ENCODE measurements at places on chromosomes 12 and 14.

DNA sequence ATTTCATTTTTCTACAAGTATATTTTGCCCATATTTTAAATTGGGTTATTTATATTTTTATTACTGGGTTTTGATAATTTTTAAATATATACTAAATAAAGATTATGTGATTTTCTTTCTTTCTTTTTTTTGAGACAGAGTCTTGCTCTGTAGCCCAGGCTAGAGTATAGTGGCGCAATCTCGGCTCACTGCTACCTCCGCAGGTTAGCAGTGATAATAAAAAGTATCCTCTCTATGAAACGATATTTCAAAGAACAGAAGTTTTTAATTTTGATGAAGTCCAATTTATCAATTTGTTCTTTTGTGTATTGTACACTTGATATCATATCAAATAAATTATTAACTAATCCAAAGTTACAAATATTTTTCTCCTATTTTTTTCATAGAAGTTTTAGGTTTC lies 47.2 kb upstream of the LDHB start:
- no peak for DNase-seq

- DNase-seq = peak; percentile 63
Observed at GRCh38 chr12:111451649-111452129, 46.0 kb downstream of the SH2B3 start.

- no peak for DNase-seq
Observed at GRCh38 chr12:56880125-56880992, 53.8 kb downstream of the SDR9C7 start.

DNA sequence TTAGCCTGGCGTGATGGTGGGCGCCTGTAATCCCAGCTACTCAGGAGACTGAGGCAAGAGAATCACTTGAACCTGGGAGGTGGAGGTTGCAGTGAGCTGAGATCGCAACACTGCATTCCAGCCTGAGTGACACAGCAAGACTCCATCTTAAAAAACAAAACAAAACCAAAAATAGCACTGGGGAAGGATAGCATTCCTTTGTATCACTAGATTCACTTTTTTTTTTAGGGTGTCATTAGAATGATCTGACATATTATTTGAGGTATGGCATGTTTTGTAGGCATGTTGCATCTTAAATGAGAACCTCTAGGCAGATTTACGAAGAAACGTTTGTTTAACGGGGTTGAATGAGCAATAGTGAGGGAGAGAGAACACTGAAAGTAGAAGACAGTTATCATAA lies 16.8 kb upstream of the FAR2 start:
- DNase-seq = no peak

DNA sequence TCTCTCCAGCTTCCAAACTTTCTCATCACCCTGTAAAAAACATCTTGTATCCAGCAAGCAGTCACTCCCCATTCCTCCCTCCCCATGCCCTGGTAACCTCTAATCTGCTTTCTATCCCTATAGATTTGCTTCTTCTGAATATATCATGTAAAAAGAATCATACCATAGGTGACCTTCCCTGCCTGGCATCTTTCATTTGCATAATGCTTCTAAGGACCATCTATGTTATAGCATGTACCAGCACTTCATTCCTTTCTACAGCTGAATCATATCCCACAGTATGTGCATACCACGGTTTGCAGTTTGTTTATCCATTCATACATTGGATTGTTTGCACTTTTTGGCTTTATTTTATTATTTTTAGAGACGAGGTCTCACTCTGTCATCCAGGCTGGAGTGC lies 22.9 kb upstream of the VPS37B start:
- no peak for DNase-seq

DNA sequence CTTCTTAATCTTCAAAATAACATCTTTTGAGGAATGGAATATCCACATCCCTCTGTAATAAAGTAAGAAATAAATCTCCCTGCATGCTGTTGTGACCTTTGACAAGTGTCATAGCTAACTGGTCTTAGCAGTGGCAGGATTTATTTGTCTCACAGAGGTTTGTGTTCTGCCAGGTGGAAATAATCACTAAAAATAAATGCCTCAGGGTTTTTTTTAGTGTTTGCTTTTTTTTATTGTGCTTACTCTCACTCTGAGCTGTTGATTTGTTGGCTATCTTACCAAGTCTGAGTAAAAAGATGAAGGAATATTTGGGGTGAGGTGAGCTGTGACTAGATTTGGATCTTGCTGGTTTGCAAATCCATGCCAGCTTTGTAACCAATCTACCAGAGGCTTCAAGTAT lies 285.4 kb downstream of the ALG10B start:
- DNase-seq = no peak

GRCh38 chr12:49947593-49948226 lies 2.8 kb upstream of the AQP2 start:
- no peak for DNase-seq

- no peak for DNase-seq
Observed at GRCh38 chr12:62205346-62205745, 54.9 kb upstream of the USP15 start.

- DNase-seq = peak; percentile 66
Observed at GRCh38 chr14:106844608-106845285, 1318.4 kb downstream of the TMEM121 start.

DNA sequence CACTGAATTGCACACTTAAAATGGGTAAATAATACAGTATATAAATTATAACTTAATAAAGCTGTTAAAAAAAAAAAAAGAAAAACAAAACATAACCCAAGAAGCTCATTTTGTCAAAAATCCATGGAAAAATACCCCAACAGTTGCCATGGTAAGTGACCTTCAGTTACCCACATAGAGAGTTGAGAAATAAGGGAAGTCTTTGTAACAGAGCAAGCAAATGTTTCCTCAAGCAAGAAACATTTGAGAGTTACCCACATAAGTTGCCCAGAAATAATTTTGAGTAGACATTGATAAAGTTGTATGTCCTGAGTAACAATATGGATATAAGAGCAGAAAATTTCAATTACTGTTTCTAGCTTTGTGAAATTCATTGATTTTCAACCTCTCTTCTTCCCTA lies 227.4 kb downstream of the CCDC59 start:
- no peak for DNase-seq

- no peak for DNase-seq
Observed at GRCh38 chr14:99554184-99554583, 49.8 kb downstream of the CCDC85C start.

DNA sequence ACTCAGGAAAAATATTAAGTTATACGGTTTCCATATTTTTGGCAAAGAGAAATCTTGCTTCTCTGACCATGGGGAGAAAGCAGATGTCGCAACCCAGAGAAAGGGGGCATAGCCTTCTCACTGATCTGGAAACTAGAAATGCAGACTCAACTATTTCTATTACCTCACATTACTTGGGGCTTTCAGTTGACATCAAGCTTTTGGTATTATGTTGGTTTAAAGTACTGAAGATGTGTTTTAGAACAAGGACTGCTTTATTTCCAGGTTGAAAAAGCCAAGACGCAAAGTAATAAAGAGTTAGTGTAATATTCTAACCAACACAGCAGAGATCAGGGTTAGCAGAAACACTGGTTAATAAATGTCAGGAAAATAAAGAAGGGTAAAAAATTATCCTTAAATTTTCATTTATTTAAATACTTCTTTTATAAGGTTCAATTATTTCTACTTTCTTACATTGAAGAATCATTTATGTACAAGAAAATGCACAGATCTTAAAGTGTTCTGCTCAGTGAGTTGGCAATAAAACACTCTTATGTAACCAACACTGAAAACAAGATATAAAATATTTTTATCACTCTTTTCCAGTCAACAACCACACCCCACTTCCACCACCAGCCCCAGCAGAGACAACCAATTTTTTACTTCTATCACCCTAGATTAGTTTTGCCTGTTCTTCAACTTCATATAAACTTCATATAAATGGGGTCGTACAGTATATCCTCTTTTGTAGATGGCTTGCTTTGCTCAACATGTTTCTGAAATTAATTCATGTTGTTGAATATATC lies 26.0 kb downstream of the DCP1B start:
- no peak for DNase-seq

GRCh38 chr14:65042296-65042695 lies 55.6 kb downstream of the FNTB start:
- DNase-seq = no peak

DNA sequence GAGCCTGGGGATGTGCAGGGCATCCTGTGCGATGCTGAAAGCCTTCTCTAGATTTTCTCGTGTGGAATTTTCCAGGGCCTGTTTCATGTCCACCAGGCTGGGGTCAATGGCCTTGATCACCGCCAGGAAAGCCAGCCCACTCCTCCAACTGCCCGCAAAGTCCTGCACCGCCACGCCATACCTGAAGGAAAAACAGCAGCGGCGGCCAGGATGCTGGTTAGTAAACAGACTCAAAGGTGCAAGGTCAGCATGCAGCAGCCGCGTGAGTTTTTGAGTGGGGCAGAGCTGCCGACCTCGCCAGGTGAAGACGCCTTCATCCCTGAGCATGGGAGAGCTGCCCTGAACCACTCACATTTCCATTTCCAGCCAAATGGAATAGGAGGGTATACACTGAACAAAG lies 53.4 kb upstream of the DICER1 start:
- no peak for DNase-seq

DNA sequence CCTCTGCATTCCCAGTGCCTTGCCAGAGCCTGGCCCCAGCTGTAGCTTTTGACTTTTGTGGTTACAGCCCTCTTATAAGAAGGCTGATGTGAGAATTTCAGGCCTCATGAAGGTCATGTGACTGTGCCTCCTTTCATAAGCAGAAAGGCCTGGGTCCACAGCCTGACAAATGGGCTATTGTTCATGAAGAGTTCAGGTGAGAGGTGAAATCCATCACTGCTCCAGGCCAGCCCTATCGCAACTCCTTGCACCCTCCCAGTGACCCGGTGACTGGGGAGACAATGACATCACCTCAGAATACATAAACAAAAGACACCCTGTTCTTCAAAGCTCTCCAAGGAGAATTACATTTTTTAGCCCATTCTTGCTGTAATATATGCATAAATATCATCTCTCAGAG lies 321.5 kb downstream of the PCNX1 start:
- no peak for DNase-seq

GRCh38 chr14:61537563-61538463 lies 157.5 kb upstream of the HIF1A start:
- peak; percentile 85 for DNase-seq

GRCh38 chr12:122951406-122951805 lies 14.9 kb downstream of the ABCB9 start:
- DNase-seq = no peak

DNA sequence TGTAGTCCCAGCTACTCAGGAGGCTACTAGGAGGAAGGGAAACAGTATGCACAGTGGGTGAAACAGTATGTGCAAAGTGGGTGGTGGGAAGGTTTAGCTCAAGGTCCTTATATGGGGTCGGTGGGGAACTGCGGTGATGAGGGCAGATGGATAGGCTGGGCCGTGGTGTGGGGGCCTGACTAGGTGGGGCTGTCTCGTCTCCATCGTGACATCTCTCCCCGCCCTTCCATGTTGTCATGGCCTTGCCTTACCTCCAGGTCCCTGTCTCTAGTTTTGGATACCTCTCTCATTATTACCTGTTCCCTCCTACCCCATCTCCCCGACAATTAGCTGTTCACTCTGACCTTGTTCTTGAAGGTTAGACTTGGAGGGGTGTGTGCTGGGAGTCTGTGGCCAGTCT lies 4.4 kb upstream of the NR4A1 start:
- DNase-seq = no peak

GRCh38 chr12:9971181-9971580 lies at the start of gene CLEC12A:
Gene CLEC12A, plus strand, starts transcription at chr12:9971409. Its CDS starts 188 bp downstream, at chr12:9971597.
- DNase-seq = no peak

- no peak for DNase-seq
Observed at GRCh38 chr12:9757433-9758025, 3.2 kb downstream of the CD69 start.

GRCh38 chr12:63103494-63104131 lies 47.4 kb downstream of the AVPR1A start:
- peak; percentile 58 for DNase-seq

- no peak for DNase-seq
Observed at GRCh38 chr14:64117671-64118402, 176.3 kb downstream of the ESR2 start.

DNA sequence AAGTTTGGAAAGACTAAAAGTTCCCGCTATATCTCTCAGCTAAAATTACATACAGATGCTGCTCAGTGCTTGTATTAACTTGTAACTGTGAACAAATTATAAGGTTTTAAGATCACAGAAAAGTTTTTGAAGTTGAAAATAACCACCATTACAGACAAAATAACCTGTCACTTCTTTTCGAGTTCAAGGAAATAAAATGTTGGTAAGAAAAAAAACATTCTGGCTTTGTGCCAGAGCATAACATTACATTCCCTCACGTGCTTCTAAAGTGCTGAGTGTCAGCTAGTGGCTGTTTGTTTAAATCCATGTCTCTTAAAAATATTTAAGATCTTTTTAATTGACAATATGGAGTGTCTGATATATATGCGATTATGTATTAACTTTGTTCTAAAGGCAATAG lies 27.2 kb upstream of the ADAMTS20 start:
- no peak for DNase-seq

DNA sequence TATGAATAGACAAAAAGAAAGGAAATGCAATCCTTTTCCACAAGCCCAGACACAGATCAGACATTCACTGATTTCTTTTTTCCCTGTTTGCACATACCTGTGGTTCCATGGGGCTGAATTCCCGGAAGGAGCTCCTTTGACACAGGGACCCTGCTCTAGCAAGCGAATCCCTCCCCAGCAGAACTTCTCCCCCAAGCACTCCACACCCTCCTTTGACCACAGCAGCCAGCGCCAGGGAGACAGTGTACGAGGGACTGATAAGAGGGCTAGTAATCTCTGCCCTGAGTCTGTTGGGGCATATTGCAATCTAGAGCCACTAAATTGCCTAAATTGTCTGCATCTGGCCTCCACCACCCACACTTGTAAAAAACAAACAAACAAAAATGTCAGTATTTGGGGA lies 83.4 kb upstream of the NTF3 start:
- no peak for DNase-seq

DNA sequence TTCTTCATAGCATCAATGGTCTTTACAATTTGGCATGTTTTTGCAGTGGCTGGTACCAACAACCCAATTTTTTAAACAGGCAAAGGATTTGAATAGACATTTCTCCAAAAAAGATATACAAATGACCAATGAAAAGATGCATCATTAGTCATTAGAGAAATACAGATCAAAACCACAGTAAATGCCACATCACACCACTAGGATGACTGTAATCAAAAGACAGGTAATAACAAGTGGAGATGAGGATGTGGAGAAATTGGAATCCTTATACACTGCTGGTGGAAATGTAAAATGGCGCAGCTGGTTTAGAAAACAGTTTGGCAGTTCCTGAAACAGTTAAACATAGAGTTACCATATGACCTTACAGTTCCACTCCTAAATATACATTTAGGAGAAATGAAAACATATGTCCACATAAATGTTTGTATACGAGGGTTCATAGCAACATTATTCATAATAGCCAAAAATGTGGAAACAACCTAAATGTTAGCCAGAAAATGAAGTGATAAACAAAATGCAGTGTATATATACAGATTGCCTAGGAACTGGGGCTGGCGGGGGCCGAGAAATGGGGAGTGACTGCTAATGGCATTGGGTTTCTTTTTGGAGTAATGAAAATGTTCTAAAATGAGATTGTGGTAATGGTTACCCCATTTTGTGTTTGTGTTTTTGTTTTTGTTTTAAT lies 55.2 kb downstream of the TGFB3 start:
- DNase-seq = no peak

GRCh38 chr12:124453419-124454351 lies 113.7 kb downstream of the NCOR2 start:
- DNase-seq = no peak

Data from NCI-H1105 treated with DMSO at 0.1 percent for 48 hours (cell line).